GM23248 (cell line): ENCODE measurements at places on chromosomes 16 and 17.
A peak's percentile ranks its signal among the peaks of the same experiment; 100 is the strongest.

DNA sequence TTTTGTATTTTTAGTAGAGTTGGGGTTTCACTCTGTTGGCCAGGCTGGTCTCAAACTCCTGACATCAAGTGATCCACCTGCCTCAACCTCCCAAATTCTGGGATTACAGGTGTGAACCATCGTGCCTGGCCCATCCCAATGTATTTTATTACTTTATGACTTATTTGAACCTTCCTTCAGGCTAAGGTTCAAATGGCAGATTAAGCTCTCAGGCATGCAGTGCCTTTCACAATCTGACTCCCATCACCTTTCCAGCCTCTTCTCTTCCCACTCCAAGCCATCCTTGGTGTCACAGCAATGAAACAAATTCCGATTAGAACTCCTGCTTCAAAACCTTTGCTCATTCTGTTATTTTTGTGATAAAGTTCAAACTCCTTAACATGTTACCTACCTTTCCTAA, 26.6 kb upstream of the YPEL2 start:
- no peak for DNase-seq

DNA sequence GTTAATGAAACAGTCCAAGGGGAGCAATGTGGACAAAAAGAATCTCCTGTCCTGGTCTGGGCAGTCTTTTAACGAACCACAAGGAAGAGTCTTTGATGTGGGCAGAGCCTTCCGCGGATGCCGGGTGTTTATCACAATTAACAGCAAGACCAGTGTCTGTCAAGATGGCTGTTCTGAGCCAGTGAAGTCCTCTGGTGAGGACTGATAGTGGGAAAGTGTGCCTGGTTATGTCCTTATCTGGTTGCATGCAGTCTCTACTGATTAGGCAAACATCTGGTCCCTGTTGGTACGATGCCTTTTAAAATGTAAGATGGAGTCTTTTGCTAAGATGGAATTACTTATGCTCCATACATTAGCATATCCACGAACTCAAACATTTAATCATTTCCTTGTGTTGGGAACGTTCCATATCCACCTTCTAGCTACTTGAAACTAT, 88.5 kb downstream of the ZNF18 start:
- DNase-seq = no peak

- no peak for DNase-seq
These were observed 43.0 kb downstream of the TRARG1 start for GRCh38 chr17:1322480-1322879.

DNA sequence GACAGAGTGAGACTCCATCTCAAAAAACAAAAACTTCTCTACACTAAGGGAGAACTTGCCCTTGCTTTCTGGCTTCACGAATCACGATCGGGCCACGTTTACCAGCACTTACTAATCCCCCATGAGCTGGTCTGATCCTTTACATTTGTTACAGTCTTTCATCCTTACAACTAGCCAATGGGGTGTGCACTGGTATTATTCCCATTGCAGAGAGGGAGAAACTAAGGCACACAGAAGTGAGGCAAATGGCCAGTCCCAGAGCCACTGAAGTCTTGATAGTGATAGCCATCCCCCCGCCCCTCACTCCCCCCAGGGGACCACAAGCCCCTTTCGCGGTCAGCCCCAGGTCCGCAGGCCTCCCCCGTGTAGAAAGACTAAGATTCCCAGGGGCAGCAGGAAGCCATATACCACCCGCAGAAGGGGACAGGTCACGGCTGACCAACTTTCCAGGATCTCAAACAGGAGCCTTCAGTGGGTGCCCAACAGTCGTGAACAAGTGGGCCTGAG, 868 bp downstream of the NATD1 start:
- peak; percentile 41 for DNase-seq

DNA sequence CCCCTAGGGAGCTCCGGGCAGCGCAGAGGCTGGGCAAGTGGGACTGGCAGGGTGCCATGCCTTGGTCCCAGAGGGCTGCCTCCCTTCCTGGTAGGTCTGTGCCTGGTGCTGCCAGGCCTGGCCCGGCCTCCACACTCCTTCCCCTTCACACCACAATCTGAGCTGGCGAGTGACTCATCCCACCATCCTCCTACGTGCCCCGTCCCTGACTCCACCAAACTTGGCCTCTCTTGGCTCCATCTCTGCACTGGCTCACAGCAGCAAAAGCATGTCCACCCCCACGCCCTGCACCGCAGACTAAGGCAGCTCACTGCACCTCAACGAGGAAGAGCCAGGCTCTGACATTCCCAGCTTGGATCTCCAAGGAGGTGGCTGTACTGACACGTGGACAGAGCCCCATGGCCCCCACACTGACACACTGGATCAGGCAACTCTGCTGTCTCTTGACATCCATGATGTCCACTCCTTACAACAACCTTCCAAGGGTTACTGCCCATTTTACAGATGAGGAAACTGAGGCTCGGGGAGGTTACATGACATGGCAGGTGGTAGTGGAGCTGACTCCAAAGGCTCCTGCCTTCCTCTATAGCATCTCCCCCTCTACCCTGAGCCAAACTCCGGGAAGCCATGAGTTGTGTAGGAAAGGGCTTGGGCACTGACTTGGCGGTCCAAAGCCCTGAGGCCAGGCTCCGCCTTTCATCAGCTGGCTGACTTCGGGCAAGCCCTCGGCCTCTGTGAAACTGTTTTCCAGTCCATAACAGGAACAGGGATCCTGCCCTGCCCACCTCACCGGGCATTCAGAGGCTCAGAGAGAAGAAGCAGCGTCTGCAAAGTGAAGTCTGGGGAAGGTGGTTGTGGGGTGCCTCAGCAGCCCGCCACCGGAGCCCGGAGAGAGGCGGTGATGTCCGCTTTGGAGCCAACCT, 20.1 kb upstream of the KRT19 start:
- DNase-seq = peak; percentile 100

DNA sequence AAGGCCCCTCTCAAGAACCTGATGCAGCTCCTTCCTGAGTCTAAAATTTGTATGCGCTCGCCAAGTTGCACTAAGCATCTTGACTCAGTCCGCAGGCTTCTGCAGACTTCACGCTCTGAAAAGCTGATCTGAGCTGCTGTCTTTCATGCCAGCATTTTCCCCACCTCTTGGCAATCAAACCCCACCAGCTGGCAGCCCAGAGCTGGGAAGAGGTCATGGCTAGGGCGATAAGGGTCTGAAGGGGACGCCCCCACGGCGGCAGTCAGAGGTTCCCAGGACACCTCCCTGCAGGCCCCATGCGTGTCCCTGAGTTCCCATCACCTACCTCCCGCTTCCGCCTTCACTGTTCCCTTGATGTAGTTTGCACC, 5.1 kb upstream of the UNC13D start:
- DNase-seq = no peak

- peak; percentile 31 for DNase-seq
These were observed 57.7 kb upstream of the SLC25A19 start for GRCh38 chr17:75346906-75347305.

GRCh38 chr17:72119077-72119872, 1.5 kb upstream of the SOX9 start:
- DNase-seq = no peak
